ENCODE measurements at places on chromosomes 7 and 10. TPM values are rescaled to one million over a fixed set of nuclear protein-coding genes. Genes with fewer than 3 reads are reported as not detected.

Gene ADAM22
- 15.0 TPM for total RNA-seq

Gene POT1
- total RNA-seq, result 28.0 TPM

Gene ABCB1
- 12.4 TPM for total RNA-seq

Gene SPDYE18
- not detected for total RNA-seq

Gene SLC16A12
- total RNA-seq, result 0.08 TPM

Gene INHBA
- total RNA-seq, result 2.2 TPM

Gene HBP1
- 69.8 TPM for total RNA-seq

Gene PDK4
- 1.0 TPM for total RNA-seq

Gene METTL27
- 0.48 TPM for total RNA-seq

Gene CCDC71L
- 26.6 TPM for total RNA-seq

Gene FAM25A
- total RNA-seq, result not detected

Gene SLC26A3
- not detected for total RNA-seq

Gene CHAT
- not detected for total RNA-seq

Gene TMEM270
- not detected for total RNA-seq

Gene RADIL
- 1.4 TPM for total RNA-seq

Gene ARHGAP22
- total RNA-seq, result 2.1 TPM

Gene STYXL1
- 156 TPM for total RNA-seq

Gene PRPS1L1
- total RNA-seq, result not detected

GRCh38 chr10:60041489-60042133 lies 135.3 kb upstream of the CCDC6 start:
- DNase-seq, result peak; percentile 14

DNA sequence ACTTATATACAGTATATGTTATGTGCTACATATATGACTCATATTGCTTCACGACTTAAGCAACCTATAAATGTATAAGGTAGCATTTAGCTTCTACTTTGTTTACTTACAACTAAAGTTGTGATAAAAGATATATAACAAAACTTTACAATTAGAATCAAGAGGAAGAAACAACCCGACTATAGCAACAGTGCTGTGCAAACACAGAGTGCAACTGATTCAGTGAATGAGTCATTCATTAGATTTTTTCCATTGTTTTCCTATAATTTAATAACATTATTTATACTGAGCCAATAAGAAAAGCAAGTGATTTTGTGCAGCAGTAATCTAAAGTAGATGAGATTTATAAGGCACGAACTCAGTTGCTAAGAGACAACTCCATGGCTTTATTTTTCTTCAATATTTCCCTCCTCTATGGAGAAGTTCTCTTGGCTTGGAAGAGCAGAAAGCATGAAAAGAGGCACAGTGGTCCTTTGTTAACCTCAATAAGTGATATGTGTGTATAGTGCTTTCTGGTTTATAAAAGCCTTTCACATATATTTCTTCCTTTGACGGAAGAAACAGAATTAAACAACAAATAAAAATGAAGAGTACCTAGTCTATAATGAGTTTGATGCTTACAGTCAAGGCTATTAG lies 19.8 kb downstream of the CEP41 start:
- no peak for DNase-seq

GRCh38 chr7:191981-192649 lies at the start of gene FAM20C:
Gene FAM20C, plus strand, starts transcription at chr7:192571. Its CDS starts 629 bp downstream, at chr7:193200.
- DNase-seq, result peak; percentile 85

GRCh38 chr10:69160809-69161241 lies 19.2 kb upstream of the SUPV3L1 start:
- no peak for DNase-seq

DNA sequence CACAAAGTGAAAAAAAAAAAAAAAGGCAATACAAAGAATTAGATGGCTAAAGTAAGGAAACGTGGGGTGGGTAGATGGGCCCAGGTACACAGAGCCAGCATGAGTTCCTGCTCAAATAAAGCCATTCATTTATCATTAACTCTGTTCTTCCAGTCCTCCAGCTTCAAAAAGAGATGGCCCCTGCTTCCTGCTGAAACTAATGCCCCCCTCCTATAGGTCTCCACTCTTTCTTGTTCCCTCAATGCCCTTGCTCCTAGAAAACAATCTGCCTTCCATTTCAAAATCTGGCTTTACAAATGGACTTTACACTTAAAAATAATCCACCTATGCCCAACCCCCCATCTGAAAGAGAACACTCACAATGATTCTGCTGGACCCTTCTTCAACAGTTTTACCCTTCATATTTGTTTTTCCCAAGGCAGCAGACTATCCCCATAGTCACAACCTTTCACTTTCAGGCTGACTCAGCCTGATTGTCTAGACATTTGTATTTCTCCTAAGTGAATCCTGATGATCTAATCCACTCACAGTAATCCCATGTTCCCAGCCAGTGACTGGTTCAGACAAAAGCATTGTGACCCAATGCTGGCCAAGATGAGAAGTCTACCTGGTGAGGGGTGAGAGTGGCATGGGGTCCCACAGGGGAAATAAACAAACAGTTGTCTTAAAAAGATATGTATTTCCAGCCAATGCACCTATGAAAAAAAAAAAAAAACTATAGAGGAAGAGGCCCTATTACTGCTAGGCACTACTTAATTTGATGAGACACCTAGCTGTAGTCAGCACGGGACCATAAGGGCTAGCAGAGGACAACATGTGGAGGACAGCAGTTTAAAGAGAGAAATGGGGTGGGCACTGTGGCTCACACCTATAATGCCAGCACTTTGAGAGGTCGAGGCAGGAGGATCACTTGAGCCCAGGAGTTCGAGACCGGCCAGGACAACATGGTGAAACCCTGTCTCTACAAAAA lies 74.6 kb upstream of the GRID1 start:
- DNase-seq, result peak; percentile 8

- peak; percentile 79 for DNase-seq
These were observed 32.7 kb downstream of the ABCB5 start for GRCh38 chr7:20647908-20648776.

DNA sequence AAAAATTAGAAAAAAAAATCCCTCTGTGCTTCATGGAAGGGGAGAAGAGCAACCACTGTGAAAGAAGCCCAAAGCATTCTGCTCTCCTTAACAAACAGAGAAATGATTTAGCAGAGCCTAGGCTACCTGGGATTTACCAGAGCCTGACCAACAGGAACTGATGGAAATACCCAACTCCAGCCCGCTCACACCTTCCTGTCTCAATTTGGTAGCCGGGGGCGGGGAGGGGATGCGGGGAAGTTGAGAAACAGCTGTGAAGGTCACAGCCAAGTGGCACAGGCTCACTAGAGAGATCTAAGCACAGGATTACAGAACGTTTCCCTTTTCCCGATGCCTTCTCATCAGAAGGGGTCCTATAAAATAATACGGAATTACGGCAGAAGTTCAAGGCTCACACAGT lies 17.6 kb downstream of the RSU1 start:
- no peak for DNase-seq

DNA sequence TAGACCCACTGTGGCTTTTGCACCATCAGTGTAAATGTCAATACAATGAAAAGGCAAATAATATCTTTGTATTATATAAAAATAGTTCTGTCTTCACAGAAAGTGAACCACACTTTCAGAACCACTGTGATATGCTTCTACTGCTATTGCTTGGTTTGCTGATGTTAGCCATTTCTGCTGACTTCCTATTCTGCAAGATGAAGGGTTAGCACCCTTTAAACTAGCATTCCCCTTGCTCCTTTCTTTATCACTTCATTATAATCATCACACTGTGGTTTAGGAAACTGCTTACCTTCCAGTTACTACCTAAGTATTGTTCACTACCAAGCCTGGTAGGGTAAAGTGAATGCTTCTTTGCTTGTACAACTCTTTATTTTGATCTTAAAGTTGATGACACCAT lies 29.2 kb downstream of the MYPN start:
- DNase-seq, result no peak

- peak; percentile 22 for DNase-seq
These were observed 125.8 kb downstream of the TPST1 start for GRCh38 chr7:66330961-66331360.

DNA sequence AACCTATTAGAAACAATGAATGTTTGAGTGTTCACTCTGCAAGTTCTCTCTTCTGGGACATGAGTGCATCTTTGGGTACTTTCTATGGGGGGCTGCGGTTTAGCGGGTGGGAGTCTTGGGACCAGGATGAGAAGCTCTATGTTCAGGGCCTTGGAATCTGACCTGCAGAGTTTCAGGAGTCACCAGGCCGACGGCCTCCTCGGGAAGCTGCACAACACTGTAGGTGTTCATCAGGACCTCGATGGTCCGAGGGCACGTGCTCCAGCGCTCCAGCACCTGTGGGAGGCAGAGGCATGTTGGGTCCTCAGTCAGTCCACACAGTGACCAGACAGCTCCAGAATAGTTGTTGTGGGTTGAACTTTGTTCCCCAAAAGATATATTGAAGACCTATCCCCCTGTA lies 8.9 kb upstream of the GBX1 start:
- DNase-seq, result no peak

- no peak for DNase-seq
These were observed 48.9 kb downstream of the PYROXD2 start for GRCh38 chr10:98366062-98366530.

GRCh38 chr7:115775981-115776380 lies 254.6 kb downstream of the TFEC start:
- no peak for DNase-seq

DNA sequence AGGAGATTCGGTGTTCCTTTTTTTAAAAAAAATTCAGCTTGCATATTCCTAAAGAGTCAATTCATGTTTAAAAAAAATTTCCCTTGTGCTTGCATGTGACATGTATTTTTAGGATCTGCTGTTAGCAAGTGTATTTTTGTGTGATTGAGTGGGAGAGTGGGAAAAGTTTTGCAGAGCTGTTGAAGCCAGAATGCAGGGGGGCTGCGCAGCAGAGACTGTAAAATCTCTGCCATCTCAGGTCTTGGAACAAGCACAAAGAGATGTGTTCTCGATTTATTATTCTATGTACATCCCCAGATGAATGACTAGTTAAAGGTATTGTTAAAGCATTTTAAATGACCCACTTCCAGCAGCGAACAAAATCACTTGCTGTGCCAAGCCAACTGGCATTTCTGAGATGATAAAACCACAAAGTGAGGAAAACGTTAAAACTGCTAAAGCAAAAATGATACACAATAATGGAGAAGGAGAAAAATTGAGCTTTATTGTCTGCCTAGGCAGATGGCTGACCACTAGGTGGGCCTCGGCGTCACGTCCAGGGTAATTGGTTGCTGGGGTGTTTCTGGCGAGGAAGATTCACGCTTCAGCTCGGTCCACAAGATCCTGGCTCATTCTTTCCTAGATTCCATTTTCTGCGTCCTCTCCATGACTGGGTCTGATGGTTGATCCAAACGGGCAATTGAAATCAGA lies 67.0 kb upstream of the ATRNL1 start:
- no peak for DNase-seq

GRCh38 chr10:83469728-83470331 lies 669.5 kb upstream of the GHITM start:
- DNase-seq, result no peak

DNA sequence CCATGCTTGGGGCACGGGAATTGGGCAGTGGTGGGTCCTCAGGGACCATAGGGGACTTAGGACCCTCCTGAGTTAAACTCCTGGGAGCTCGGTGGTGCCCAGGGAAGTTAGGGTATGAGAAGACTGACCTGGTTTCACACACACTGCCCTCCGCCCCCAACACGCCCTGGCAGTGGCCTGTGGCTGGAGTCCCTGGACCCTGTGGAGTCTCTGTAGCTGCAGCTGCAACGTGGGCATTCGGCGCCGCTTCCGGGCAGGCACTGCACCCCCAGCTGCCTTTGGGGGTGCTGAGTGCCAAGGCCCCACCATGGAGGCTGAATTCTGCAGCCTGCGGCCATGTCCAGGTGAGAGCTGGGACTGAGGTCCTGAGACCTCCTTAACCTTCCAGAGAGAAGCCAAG lies 29.9 kb upstream of the ZNF862 start:
- no peak for DNase-seq

DNA sequence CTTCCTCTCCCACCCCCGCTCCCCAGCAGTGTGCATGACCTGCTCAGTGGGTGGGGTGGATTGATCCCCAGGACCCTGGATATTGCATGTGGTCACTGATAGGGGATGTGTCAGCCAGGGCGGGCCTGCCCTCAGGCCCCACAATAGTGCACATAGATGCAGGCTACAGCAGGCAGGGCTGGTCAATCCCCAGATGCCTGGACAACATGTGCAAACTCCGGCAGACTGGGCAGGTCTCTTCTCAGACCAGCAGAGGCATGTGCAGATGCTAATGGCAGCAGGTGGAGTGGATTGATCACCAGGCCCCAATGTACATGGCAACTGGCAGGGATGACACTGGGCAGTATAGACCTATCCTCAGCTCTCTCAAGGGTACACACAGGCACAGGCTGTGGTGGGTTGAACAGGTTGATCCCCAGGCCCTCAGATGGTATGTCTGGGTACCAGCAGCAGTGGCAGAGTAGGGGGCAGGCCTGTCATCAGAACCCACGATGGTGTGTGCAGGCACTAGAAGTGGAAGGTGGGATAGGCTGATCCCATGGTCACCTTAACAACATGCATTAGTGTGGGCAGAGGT lies 98.6 kb downstream of the LANCL2 start:
- DNase-seq, result no peak

GRCh38 chr10:43071865-43072650 lies 4.8 kb upstream of the RET start:
- no peak for DNase-seq

GRCh38 chr10:108427146-108427545 lies 1262.6 kb upstream of the SORCS1 start:
- DNase-seq, result no peak

- DNase-seq, result no peak
These were observed 12.0 kb upstream of the CPXM2 start for GRCh38 chr10:123903621-123904020.

- no peak for DNase-seq
These were observed 12.8 kb downstream of the ZMIZ2 start for GRCh38 chr7:44761207-44762161.

- DNase-seq, result no peak
These were observed 207.1 kb upstream of the ETV1 start for GRCh38 chr7:14196555-14196954.

GRCh38 chr7:148711191-148712102 lies 12.7 kb downstream of the CUL1 start:
- no peak for DNase-seq

- no peak for DNase-seq
These were observed 284.5 kb upstream of the KLF6 start for GRCh38 chr10:4069491-4069890.

DNA sequence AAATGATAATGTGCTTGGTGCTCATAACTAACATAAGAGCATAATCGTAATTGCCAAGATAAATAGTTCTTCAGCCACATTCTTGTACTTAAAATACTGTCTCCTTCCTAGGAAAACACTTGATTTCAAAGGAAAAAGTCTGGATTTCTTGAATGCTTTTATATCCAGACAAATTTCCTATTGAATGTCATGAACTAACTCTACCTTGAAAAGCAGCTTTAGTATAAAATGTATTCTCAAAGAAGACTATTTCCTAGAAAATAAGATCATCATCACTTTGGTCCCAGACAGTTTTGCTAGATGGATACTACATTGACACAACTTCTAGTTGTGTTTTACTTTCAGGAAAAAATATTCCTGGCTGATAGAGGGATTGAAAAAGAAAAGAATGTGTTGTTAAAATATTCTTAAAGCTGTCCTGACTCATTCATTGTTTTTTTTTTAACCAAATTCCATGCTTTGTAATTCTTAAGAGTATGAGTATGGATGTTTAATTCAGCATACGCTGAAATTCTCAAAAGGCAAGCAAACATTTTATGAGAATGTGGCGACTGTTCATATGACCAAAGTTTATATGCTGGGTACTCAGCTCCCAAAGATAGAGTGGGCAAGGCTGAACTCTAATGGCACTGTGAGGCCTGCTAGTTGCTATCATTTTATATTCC lies 106.1 kb downstream of the PPP1R3A start:
- DNase-seq, result no peak
